Spinal cord (tissue), 10 donors: ENCODE measurements at places on chromosomes 12 and 14. TPM values are rescaled to one million over a fixed set of nuclear protein-coding genes. Genes with fewer than 3 reads are reported as not detected.

GRCh38 chr12:109258607-109259544 is 50.2 kb downstream of the FOXN4 start:
- no peak overlapping the region for H3K4me3 ChIP-seq
- H3K27ac ChIP-seq, result no peak overlapping the region
- no peak for DNase-seq
- H3K27me3 ChIP-seq, result no peaks in the 10 kb centered on the region
- no peaks in the 10 kb centered on the region for H3K4me1 ChIP-seq

DNA sequence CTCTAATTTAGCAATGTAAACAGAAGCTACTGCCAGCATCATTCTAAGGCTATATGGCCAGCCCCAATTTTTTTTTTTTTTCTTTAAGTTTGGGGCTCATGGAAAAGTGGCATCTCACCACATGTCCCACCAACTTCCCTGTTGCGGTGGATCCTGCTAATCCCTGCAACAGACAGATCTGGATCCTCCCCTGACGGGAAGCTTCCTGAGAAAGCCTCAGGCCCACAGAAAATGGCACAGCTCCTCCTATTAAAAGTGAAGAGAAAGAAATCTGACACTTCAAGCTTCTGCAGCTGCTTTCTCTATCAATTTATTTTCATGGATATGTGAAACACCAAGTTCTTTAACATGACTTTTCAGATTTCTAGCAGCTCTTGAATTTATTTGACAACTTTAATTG is 433.8 kb upstream of the DCN start:
- no peak overlapping the region for H3K4me3 ChIP-seq
- peaks cover 4% of the 10 kb centered on the region for H3K4me1 ChIP-seq
- no peaks in the 10 kb centered on the region for H3K27me3 ChIP-seq
- no peaks in the 10 kb centered on the region for H3K36me3 ChIP-seq
- no peak for DNase-seq
- H3K27ac ChIP-seq, result no peak overlapping the region

DNA sequence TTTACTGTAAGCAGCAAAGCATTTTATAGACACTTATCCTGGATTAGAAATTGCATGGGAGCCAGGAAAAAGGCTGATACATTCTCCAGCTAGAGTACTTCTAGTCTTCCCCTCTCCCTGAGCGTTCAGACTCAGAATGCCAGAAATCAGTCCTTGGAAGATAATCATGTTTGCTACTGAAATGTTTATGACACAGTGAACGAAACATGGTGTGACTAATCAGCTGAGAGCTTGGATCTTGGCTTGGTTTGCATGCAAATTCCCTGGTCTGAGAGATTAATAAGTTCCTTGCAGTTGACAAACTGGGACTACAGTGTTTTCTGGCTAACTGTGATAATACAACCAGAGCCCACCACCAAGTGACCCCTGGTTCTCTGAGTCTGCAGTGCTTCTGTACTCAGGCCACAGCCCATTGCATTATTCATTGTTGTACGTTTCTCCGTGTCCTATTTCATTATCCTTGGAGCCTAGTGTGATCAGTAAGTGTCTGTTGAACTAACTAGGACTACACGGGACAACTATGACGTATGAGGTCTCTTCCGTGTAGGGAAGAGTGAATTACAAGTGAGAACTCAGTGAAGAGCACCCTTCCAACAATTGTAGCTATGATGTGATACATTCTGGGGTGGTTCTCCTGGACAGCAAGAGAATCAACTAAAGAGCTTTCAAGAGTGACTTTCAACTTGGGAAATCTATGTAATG is 34.6 kb upstream of the EVL start:
- peaks cover 3% of the 10 kb centered on the region for H3K4me1 ChIP-seq
- no peaks in the 10 kb centered on the region for H3K36me3 ChIP-seq
- H3K4me3 ChIP-seq, result no peak overlapping the region
- no peaks in the 10 kb centered on the region for H3K27me3 ChIP-seq
- H3K27ac ChIP-seq, result no peak overlapping the region

DNA sequence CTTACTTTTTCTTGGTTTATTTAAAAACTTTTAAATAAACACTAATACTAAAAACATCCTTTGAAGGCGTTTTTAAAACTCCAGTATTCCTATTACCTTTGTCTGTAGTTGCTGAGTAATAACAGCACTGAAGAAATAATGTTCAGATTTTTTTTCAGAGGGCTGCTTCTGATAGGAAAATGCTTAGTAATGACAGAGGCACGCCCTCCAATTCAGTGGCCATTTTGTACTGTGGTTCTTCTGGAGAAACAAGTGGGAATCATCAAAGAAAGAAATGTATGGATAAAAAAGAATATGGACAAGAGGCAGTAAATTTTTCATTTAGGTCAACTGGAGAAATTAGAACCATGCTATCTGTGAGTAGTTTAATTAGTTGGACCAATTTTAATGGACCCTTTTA is 13.6 kb downstream of the VEZT start:
- H3K27ac ChIP-seq, result no peak overlapping the region
- no peaks in the 10 kb centered on the region for H3K27me3 ChIP-seq
- H3K4me1 ChIP-seq, result no peaks in the 10 kb centered on the region
- DNase-seq, result no peak
- H3K36me3 ChIP-seq, result peaks cover 4% of the 10 kb centered on the region
- no peak overlapping the region for H3K4me3 ChIP-seq

DNA sequence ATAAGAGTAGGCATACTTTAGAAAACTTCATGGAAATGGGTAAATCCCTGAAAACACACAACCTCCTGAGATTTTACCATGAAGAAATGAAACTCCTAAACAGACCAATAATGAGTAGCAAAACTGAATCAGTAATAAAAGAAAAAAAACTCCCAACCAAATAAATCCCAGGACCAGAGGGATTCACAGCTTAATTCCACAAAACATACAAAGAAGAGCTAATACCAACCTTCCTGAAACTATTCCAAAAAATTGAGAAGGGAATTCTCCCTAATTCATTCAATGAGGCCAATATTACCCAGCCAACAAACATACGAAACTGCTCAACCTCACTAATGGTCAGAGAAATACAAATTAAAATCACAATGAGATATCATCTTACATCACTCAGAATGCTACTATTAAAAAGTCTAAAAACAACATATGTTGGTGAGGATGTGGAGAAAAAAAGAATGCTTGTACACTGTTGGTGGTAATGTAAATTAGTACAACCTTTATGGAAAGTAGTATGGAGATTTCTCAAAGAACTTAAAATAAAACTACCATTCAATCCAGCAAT is 97.3 kb upstream of the ST8SIA1 start:
- H3K4me1 ChIP-seq, result no peaks in the 10 kb centered on the region
- H3K4me3 ChIP-seq, result no peak overlapping the region
- no peak for DNase-seq
- no peak overlapping the region for H3K27ac ChIP-seq

DNA sequence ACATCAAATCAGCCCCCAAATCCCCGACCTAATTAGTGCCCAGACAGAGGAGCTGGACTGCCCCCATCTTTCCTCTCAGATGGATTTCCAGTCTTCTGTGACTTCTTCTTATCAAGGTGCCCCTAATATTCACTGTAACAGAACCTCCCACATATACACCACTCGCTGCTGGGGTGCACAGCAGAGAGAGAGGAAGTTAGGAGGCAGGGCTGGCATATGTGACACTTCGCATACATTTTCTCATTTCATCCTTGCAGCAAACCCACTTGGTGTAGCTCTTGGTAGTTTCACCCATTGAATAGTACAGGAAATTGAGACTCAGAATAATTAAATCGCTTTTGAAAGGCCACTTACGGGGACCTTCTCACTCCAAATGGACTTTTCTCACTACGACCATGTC is 56.5 kb upstream of the CCND2 start:
- H3K36me3 ChIP-seq, result no peaks in the 10 kb centered on the region
- no peak overlapping the region for H3K27ac ChIP-seq
- H3K4me3 ChIP-seq, result no peak overlapping the region
- H3K27me3 ChIP-seq, result no peaks in the 10 kb centered on the region
- no peaks in the 10 kb centered on the region for H3K4me1 ChIP-seq
- no peak for DNase-seq

DNA sequence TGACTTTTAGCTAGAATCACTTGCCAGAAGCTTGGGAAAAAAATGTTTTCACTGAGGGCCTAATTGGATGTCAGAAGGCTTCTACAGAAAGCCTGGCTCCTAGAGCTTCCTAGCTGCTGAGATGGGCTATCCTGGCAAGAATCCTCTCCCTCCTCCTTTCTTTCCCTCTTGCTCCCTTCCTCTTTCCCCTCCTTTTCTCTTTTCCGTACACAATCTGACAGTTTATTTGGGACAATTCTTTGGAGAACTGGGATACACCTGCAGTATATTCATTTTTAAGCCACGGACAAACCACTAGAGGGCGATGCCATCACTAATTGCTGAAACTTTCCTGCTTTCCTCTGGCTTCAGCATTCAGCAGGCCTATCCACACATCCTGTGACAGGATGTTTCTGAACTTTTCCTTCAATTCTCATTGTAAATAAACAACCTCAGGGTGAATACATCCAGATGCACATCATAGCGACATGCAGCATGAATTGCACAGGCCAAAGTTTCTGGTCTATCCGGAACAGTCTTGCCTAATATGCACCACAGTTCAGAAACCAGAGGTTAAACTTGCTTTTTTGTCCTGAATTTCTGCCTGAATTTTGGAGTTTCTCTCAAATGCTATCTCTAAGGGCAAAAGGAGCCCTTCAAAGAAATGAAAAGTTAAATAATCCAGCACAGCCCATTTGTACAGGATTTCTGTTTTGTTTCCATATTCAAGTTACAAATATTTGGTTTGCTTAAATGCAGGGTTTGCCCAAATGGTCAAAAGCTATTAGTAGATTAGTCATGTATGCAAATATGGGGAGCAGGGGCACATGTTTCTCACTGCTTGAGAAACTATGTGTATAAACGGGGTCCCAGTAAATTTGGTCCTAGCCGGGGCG is 142.8 kb downstream of the PAWR start:
- H3K4me3 ChIP-seq, result no peak overlapping the region
- no peaks in the 10 kb centered on the region for H3K27me3 ChIP-seq
- H3K27ac ChIP-seq, result no peak overlapping the region
- peak; percentile 85 for DNase-seq

- H3K4me1 ChIP-seq, result peaks cover 26% of the 10 kb centered on the region
- no peak overlapping the region for H3K27ac ChIP-seq
- no peaks in the 10 kb centered on the region for H3K36me3 ChIP-seq
- H3K4me3 ChIP-seq, result no peak overlapping the region
Observed at GRCh38 chr14:72651714-72652113, 242.2 kb downstream of the DPF3 start.

DNA sequence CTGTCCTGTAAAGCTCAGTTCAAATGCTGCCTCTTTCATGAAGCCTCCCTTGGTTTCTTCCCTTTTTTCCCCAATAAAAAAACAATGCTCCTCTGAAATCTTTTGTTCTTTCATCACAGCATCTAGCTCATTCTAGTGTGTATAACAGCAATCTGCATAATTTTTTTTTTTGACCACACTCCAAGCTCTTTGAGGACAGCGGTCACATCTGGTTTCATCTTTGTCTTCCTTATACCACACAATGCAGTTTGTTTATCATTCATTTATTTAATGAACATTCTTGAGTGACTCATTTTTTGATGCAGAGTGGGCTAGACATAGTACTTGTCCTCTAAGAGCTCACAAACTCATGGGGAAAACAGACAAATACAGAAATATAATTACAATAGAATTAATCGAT is 7.3 kb downstream of the GNG2 start:
- H3K36me3 ChIP-seq, result no peaks in the 10 kb centered on the region
- H3K27ac ChIP-seq, result no peak overlapping the region
- H3K4me1 ChIP-seq, result peaks cover 7% of the 10 kb centered on the region

GRCh38 chr14:35821564-35822411 is 4.3 kb upstream of the BRMS1L start:
- H3K4me3 ChIP-seq, result no peak overlapping the region
- no peak overlapping the region for H3K27ac ChIP-seq
- peaks cover 3% of the 10 kb centered on the region for H3K4me1 ChIP-seq
- DNase-seq, result no peak
- H3K27me3 ChIP-seq, result no peaks in the 10 kb centered on the region
- H3K36me3 ChIP-seq, result no peaks in the 10 kb centered on the region

Gene PCNX4
- total RNA-seq, result 106 TPM

Gene ZC3H10
- 5.2 TPM for total RNA-seq

Gene SLC38A4
- total RNA-seq, result 3.5 TPM
